Activated CD8-positive, alpha-beta memory T cell treated with anti-CD3 and anti-CD28 coated beads for 1 hour (primary cell): ENCODE measurements at places on chromosomes 12 and 14.

GRCh38 chr12:107311682-107312081 is 218.3 kb upstream of the CRY1 start:
- no peak for DNase-seq

GRCh38 chr12:80230068-80230467 is 130.7 kb downstream of the OTOGL start:
- DNase-seq = no peak

DNA sequence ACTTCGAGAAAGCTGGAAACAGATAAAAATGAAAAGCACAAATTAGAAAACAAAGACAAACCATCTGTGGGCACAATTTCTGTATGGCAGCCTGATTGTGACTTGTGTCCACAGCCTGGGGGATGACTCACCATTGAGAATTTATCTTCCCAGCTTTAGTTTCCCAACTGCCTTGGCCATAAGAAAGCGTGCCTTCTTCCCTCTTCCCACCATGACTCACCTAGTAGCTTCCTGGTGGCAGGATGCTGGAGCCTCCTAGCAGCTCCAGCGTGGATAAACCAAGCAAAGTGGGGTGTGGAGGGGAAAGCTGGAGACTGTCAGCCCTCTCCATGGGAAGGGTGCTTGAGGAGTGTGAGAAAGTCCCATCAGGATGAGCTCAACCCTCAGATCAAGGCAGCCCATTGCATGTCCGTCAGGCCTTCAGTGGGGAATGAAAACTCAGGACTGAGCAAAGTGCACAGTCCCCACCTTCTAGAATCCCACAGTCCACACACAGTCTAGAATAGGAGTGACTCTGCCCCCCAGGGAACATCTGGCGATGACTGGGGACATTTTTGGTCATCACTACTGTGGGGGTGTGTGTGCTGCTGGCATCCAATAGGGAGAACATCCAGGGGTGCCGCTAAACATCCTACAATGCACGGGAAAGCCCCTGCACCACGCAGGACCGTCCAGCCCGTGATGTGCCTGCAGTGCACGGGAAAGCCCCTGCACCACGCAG is 22.4 kb upstream of the SERPINA6 start:
- DNase-seq = no peak

- no peak for DNase-seq
These were observed 25.0 kb downstream of the ERP27 start for GRCh38 chr12:14913381-14913781.

DNA sequence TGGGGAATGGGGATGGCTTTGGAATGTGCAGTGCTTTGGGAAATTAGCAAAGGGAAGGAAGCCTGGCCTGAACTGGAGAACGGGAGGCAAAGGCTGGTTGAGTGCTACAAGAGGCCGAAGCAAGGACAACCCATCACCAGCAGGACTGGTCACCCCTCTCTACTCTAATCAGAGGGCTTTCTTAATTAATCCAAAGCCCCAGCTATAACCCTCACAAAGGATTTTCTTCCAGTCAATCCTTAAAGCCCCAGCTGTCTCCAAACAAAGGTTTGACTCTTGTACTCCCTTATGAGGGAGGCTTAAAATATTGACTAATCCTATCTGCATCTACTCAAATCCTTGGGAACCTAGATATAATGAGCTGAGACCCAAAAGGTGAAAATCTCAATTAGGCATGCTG is 256.3 kb downstream of the NTF3 start:
- DNase-seq = no peak

DNA sequence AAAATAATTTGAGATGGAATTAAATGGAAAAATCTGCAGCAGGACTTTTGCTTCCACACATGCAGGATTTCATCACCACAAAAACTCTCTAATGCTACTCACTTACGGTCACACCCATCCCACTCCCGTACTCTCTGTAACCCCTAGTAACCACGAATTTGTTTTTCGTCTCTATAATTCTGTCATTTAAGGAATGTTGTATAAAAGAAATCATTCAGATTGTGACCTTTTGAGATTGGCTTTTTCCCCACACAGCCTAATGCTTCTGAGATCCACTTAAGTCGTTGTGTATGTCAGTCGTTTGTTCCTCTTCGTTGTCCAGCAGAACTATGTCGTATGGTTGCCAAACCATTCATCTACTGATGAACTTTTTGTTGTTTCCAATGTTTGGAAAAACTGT is 19.8 kb upstream of the PZP start:
- no peak for DNase-seq
